Mesothelial cell of epicardium (in vitro differentiated cells): ENCODE measurements at places on chromosomes 6 and 20.

- no peak for DNase-seq
Measured at GRCh38 chr6:111553580-111553979, 52.1 kb downstream of the TRAF3IP2 start.

GRCh38 chr20:7038029-7038428 lies 270.5 kb downstream of the BMP2 start:
- DNase-seq = no peak

- DNase-seq = no peak
Measured at GRCh38 chr20:9705722-9706476, 133.0 kb downstream of the PAK5 start.

- DNase-seq = no peak
Measured at GRCh38 chr6:7798751-7799150, 72.9 kb downstream of the BMP6 start.

GRCh38 chr20:23228912-23229311 lies 121.7 kb upstream of the NXT1 start:
- DNase-seq = no peak

DNA sequence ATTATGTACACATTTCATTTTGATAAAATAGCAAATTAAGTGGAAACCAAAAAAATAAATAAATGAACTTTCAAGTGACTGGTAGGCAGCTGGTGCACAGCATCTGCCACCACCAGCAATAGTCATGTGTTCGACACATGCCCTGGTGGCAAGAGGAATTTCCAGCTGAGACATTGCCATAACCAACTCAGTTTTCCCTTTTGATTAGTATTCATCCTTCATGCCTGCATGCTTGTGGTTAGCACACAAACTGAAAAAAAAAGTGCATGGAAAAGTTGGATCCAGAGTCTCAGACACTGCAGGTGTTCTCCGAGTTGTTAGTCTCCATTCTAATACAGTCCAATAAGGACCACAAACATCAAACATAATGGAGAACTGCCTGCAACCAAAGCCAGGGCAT lies 156.0 kb upstream of the SOX4 start:
- no peak for DNase-seq

- DNase-seq = no peak
Measured at GRCh38 chr6:141105481-141105880, 1027.2 kb upstream of the GJE1 start.

DNA sequence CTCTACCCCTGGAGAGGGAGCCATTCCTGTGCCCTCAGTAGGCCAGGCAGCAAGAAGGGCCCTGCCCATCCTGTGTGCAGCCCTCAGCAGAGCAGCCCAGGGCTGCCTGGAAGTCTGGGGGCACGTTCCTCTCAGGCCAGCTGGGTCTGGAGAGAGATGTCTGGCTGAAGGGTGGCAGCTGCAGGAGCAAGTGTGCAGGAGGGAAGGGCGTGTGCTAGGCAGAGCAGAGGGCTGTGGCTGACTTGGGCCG lies 62.7 kb downstream of the NOL4L start:
- no peak for DNase-seq

- DNase-seq = no peak
Measured at GRCh38 chr6:54730767-54731630, 115.6 kb upstream of the FAM83B start.

DNA sequence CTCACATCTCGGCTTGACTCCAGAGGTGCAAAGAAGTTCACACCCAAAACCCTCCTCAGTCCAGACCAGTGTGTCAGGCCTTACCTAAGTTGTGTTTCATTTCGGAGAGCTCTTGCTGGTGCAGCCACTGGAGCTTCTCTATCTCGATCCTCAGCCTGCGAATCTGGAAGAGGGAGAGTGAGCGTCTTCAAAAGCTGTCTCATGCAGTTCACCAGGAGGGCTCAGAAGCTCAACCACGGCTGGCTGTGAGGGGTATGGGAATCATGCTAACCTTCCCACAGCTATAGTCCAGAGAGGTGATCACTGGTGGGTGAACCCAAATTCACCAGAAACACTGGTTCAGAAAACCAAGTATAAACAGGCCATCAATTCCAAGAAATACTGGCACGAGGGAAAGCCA lies 129.4 kb downstream of the ZMYND8 start:
- no peak for DNase-seq

- no peak for DNase-seq
Measured at GRCh38 chr20:10314198-10314597, 95.6 kb downstream of the SNAP25 start.
